ENCODE measurements at places on chromosomes 13 and 19.

DNA sequence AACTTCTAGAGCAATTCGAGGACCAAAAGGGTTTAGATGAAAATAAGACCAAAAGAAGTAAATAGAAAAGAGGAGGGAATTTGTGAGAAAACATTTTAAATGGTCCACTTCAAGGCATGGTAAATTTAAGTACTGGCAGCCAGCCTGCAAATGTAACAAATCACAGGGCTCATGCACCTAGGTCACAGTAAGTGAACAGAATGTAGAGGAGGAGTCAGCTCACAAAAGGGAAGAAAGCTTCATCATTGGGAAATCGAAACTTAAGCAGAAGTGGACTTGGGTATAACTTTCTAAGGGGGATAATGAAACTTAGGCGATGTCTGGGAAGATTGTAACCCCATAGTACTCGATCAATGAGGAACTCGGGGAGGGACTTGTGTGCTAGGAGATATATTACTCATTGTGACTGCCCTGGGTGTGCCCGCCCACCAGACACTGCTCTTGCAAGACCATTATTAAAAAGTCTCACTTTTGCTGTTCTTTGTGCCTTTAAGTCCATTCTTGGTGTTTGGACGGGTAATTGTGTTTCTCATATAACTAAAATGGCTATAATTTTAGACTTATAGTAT lies 1053.6 kb upstream of the MIR17HG start:
- DNase-seq = no peak

GRCh38 chr13:27176470-27177410 lies 5.1 kb upstream of the USP12 start:
- no peak for DNase-seq

- DNase-seq = no peak
Measured at GRCh38 chr19:3131168-3131567, 4.7 kb upstream of the GNA15 start.

GRCh38 chr13:44936246-44936645 lies 53.0 kb downstream of the NUFIP1 start:
- DNase-seq = no peak

DNA sequence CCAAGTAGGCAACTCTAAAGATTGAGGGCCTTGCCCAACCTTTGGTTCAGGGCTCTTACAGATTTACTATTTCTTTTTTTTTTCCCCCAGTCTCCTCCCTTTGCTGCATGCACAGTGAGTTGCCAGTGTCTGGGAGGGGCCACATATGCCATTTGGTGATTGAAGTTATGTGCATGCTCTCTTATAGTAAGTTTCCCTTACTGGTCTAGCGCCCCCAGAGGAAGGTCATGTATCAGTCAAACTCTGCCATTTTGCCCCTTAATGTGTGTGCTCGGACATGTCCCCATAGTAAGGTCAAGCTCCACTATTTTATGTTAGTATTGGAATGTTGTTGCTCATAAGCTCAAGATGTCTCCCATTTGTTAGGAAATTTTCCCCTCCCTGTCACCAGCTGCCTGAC lies 1138.0 kb upstream of the SLC10A2 start:
- DNase-seq = no peak

DNA sequence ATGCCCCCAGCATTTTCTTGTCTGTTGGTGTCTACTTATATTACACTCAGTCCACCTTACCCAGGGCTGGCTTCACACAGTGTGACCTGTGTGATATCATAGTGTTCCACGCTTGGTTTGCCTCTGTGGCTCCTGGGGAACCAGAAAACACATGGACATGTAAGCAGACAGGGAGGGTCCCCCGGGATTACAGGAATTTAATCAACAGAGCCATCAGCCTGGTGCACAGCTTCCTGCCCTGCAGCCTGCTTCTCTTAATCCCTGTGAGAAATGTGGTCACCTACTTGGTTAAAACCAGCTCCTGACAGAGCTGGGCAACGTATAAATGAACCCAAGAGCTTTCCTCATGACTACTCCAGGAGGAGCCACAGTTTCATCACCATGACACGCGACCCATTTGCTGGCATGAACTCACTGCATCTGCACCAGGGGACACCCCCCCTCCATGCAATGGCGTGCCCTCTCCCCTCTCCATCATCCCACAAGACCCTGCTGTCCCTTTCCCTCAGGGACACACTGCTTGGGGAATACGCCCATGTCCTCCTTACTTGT lies 152.1 kb downstream of the UQCRFS1 start:
- no peak for DNase-seq

DNA sequence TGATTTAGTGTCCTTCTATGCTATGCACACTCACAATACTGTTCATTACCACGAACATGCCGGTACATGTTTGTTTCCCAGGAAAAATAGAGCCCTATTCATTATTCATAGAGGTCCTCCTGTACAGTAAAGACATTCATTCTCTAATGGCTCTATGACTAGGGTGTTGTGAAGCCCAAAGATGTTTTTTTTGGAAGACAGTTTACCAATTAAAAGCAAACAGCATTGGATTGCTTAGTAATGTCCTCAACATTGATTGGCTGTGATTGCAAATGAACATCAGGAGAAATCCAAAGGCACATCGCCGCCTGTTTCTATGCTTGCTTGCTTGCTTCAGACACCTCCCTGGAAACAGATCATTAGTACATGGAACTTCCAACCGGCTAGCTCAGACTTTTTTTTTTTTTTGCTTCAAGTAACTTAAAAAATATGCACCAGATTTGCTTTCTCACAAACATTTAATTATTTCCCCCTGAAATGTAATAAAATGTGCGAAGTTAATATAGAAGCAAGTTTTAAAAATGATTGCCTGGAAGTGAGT lies 8.8 kb upstream of the GPC6 start:
- no peak for DNase-seq

DNA sequence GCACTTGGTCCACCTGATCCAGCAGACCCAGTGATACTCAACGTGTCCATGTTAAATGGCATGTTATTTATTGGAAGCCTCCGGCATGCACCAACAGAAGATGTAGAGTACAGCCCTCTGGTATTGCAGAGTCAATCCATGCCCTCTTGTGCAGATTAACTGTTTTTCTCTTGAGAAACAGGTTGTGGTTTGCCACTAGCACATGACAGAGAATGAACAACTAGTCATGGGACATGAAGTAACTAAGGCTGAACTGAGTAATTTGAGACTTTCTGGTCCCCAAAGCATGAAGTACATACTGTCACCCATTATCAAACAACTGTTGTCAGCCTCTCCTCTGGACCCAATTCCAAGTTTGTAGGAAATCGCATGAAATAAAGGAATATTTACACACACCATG lies 3.2 kb downstream of the ZNF562 start:
- DNase-seq = no peak

DNA sequence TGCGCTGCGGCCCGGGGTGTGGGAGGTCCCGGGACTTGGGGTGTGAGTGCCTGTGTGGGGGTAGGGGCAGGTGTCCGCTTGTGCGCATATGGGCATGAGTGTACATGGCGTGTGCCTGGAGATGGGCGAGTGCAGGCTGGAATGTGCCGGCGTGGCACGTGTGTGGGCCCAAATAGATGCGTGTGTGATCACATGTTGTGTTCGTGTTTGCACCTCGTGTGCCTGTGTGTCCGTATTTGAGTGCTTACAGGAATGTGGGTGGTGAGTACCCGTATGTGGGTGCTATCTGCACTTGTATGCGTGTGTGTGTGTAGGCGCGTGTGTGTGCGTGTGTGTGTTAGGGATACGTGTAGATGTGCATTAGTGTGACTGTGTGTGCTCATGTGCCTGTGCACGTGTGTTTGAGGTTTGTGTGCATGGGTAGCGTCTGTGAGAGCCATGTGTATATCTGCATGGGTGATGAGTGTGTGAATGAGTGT lies 3.4 kb downstream of the ZNF536 start:
- no peak for DNase-seq

- no peak for DNase-seq
Measured at GRCh38 chr13:32036126-32036695, 4.6 kb downstream of the FRY start.

GRCh38 chr19:55702131-55702627 lies 27.2 kb downstream of the EPN1 start:
- DNase-seq = peak; percentile 25

DNA sequence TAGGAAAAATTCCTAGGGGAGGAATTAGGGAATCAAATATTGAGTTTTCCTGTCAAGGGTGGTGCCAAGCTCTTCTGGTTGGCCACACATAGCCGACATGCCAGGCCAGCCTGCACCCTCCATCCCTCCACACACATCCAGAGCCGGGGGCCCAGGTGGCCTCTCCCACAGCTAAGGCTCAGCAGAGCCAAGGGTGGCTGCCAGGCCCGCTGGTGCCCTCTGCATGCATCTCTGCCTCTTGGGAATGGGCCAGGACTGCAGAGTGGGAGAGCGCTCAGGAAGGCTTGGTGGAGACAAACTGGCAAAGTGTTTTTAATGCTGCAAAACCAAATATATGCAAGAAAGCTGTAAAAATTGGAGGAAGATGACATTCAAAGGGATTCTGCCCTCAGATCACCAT lies 42.7 kb upstream of the GAS6 start:
- DNase-seq = no peak

GRCh38 chr13:26989261-26989956 lies 182.2 kb downstream of the USP12 start:
- DNase-seq = no peak

DNA sequence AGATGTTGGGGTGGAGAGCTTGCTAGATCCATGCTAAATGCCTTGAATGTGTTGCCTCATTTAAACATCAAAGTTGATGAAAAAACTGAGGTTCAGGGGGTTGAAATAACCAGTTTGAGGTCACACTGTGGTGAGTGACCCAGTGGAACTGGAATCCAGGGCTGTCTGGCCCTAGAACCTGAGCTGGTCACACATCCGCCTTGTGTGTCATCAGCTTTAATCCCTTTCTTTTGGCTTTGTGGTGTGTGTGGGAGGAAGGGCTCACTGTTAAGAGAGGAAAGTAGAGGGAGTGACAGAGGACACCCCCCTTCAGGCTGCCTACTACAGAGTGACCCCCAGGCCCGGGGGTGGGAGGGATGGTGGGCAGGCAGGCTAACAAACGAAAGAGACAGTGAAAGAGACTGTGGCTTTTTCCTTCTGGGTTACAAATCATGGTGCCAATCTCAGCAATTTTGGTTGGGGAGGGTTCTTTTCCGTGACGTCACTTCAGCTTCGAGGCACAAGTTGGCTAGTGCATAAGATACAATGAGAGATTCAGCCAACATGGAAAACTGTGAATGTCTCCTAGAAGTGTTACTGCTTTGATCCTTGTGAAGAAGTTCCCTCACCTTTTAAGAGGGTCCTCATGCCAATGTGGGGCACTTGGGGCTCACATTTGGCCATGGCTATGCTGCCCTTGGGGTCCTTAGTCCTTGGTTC lies 164.9 kb downstream of the DLEU7 start:
- no peak for DNase-seq

GRCh38 chr13:79477968-79478367 lies 3.0 kb upstream of the NDFIP2 start:
- DNase-seq = no peak

DNA sequence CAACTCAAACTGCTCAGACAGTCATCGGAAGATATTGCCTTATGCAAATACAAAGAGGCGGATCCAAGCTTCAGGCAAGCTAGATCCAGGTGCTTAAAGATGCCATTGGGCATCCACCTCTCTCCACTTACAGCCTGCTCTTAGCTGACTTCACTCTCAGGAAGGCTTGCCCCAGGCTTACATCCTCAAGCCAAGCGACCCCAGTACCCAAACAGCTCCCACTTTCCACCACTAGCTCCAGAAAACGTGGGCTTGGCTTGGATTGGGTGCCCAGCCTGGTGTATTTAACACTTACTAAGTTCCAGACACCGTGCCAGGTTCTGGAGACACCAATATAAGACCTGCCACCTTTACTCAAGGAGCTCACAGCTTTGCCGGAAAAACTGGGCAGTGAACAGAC lies 142.1 kb upstream of the VSTM2B start:
- DNase-seq = no peak

- DNase-seq = peak; percentile 95
Measured at GRCh38 chr19:18683109-18683957, at the start of gene CRTC1. Gene CRTC1, plus strand, starts transcription at chr19:18683680. Its CDS starts 23 bp downstream, at chr19:18683703.

DNA sequence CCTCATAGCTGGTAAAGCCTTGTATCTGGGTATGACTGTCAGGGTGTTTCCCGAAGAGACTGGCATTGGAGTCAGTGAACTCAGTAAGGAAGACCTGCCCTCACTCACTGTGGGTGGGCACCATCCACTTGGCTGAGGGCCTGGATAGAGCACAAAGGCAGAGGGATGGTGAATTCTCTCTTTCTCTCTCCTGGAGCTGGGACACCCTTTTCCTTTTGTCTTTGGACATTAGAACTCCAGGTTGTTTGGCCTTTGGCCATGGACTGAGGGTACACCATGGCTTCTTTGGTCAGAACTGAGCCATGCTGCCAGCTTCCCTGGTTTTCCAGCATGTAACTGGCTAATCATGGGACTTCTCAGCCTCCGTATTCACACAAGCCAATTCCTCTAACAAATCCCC lies 4.6 kb upstream of the CEACAM1 start:
- no peak for DNase-seq

- DNase-seq = peak; percentile 48
Measured at GRCh38 chr13:26051231-26051656, 572 bp downstream of the SHISA2 start.

DNA sequence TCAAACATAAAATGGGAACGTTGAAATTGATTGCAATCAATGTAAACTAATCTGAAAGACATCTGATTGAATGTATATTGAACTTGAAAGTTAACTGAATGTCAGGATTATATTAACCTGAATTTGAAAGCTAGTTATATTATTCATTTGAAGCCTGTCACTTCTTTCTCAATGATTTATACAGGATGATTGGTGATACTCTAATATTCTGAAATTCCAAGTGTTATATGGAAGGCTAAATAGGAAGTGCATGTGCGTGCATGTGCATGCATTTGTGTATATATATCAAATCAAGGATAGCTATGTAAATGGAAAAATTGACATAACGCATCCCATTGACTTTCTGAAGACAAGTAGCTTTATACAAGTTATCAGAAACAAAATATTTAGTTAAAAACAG lies 143.3 kb downstream of the LMO7 start:
- no peak for DNase-seq

DNA sequence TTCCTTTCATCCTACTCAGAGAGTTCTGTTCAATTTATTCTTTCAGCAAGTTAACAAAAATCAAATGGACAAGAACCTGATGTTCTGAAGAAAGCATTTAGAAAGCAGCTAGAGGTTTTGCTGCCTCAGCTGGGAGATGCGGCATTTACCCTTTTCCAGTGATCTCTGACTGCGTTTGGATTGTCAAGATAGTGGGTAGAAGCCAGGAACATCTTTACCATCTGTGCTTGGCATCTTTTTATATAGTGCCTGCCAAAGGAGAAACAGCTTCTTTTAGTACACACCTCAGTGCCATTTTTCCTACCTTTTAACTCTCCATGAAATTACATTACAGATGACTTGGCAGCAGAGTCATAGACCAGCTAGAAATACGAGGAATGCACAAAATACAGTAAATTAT lies 680.8 kb downstream of the SLITRK1 start:
- DNase-seq = no peak

All from activated T-cell treated with anti-CD3 and anti-CD28 coated beads, Interleukin-2, amount 50 U/mL, for 24 hours (primary cell).